ENCODE measurements at places on chromosomes 12 and 14.

DNA sequence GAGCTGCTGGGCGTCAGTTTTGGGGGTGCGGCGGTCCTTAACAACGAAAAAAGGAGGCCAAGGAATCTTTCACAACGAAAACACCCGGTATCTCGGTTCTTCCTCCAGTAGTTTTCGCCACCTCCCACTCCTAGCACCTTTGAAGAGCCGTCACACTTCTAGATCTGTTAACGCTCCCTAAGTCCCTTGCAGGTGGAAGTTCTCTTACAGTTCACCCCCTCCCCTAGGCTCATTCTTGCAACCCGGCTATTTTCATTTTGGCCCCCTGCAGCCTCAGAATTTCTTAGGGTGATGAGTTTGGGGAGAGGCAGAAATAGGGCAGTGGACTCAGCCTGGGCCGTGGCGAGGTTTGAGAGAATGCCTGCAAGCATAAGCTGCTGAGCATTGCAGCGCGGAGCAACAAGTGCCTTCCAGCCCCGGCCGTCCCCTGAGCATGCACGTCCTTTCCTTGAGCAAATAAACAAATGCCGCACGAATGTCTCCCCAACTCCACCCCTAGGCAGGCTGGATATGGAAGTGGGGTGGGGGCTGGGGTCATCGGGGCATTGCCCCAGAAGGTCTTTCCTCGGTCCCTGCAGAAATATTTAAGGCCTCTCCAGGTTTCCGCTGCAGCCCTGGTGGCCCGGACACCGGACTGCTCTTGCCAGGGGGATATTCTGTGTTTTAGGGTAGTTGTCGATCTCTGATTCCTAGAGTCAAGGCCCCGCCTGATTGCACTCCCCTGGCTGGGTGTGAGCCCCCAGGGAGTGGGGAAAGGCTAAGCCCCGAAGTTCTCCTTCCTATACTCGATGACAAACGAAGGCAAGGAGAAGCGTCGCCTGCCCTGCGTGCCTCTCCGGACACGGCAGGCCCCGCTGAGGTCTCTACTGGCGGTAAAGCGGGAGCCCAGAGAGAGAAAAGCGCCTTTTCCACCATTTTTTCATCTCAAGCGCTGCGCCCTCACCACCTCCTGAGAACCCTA is 1.6 kb downstream of the RFX4 start:
- DNase-seq: no peak

- DNase-seq: no peak
Measured at GRCh38 chr14:100131181-100131580, 28.3 kb downstream of the DEGS2 start.

- DNase-seq: no peak
Measured at GRCh38 chr12:3795492-3796133, 42.7 kb upstream of the CRACR2A start.

DNA sequence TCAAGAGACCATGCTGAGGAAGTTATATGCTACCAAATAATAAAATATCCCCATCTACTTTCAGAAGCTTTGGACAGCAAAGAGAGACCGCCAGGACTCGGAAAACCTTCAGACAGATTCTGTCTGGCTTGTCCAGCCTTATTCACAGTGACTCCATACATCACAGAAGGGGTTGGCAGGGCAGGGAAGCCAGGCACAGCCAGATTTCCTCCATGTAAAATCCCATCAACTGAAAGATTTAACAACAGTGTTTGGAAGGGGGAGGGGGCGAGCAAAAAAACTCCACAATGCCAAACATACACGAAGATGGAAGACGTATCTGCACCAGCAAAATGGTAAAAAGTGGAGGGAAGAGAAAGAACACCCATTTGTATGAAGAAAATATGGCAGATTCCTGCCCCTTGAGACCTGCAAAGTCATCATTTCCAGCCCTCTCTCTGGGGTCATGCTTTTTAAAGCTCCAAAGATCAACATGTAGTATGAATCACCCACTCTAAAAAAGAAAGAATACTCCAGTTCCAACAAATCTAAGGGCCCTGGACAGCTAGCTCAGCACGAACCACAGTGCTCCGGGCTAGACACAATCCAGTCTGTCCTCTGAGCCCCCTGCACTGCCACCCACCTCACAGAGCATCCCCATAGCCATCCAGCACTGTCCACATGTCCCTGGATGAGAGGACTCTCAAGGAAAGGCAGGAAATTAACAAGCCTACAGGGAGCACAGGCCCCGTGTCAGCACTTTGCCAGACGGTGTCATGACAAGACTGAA is 116.4 kb downstream of the DICER1 start:
- DNase-seq: no peak

DNA sequence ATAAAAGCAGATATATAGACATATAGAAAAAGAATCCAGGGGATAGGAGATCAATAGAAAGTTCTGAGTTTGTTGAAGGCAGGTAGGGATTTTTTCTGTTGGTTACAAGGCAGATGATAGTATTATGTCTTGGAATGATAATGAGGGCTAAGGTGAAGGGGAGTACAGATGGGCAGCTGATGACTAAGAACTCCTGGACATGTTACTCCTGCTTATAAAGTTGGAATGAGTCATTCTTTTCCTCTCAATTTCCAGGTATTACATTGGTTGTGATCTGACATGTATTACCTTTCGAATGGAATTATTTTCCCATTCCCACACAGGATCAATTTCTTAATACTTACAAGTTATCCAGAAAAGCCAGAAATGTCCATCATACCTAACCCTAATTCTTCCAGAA is 545.2 kb upstream of the MGAT4C start:
- no peak for DNase-seq

- DNase-seq: no peak
Measured at GRCh38 chr12:131896811-131897270, 2.4 kb downstream of the ULK1 start.

GRCh38 chr12:38543151-38543550 is 226.6 kb downstream of the ALG10B start:
- no peak for DNase-seq

DNA sequence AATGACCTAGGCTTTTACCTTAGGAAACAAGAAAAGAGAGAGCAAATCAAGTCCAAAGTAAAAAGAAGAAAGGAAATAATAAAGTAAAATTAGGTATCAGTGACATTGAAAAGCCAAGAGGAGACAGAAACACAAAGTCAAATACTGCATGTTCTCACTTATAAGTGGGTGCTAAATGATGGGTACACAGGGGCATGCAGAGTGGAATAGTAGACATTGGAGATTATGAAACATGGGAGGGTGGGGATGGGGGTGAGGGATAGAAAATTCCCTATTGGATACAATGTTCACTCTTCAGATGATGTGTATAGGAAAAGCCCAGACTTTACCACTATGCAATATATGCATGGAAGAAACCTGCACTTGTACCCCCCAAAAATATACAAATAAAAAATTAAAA is 35.1 kb upstream of the CLMN start:
- DNase-seq: no peak

DNA sequence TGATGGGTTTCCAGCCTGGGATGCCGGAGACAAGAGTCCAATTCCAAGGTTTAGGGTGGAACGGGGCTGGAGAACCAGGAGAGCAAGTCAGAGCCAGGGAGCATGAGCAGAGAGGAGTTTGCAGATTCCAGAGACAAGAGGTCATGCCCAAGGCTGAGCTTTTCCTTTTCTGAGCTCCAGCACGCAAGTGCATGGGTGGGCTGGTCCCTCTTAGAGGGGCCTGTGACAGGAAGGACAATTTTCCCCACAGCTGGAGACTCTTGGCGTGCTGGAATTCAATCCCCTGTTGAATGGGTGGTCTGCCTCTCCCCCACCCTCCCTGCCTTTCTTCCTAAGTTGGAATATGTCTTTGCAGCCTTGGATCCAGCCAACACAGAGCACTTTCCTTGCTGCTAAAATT is 431.9 kb downstream of the BCL11B start:
- no peak for DNase-seq

DNA sequence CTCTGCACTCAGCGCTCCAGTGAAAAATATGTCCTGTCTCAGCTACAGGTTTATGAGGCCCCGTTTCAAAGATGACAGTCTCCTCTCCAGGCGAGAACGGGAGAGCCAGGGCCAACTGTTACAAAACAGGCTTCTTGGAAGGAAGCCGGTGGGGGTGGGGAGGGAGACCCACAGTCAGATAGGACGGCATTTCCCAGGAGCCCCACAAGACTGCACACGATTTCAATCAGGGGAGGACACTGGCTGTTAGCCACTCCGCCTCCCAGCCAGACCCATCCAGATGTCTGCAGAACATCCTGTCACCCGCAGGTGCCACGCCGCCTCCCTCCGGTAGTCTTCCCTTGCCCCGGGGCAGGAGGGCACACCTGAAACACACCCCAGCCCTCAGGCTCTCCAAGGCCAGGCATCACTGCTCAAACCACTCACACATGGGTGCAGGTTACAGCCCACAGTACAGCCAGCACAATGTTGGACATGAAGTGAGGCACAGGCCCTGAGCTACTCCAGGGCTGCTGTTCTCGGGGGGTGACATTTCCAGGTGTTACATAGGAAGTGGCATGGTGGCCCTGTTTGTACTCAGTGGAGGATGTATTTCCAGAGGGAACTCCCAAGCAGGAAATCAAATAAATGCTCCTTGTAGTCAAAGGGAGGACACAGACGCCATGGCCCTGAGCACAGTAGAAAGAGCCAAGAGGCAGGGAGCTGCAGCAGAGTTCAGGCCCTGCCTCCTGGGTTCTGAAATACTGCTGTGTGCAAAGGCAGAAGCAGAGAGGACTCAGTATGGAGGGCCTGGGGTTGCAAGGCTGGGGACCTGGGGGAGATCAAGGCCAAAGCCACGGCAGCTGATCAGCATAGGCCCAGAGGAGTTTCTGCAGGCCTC is 138.1 kb downstream of the BCL11B start:
- no peak for DNase-seq

GRCh38 chr12:46788072-46788887 is 37.5 kb downstream of the SLC38A4 start:
- no peak for DNase-seq

- no peak for DNase-seq
Measured at GRCh38 chr12:26654623-26655022, 178.4 kb downstream of the ITPR2 start.

DNA sequence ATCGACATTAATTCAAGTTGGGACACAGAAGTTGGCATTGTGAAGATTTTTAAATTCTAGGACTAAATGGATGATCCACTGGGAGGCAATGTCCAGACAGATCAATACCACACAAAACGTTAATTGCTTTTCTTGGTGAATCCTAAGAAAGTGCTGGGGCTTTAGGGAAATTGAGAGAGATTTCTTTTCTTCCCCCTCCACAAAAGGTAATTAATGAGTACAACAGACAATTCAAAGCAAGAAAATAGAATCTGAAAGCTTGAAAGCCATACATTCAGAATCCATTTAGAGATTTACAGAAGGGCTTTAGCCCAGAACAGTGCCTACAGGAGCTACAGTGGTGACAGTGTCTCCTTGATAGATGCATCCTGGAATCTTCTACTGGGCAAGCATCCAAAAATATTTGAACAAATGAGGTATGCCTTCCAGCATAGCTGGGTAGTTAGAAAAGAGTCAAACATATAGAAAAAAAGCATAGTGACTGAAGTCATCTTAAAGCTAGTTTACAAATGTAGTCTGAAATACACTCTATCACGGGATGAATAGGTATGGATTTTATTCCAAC is 718.1 kb downstream of the DIO2 start:
- no peak for DNase-seq

DNA sequence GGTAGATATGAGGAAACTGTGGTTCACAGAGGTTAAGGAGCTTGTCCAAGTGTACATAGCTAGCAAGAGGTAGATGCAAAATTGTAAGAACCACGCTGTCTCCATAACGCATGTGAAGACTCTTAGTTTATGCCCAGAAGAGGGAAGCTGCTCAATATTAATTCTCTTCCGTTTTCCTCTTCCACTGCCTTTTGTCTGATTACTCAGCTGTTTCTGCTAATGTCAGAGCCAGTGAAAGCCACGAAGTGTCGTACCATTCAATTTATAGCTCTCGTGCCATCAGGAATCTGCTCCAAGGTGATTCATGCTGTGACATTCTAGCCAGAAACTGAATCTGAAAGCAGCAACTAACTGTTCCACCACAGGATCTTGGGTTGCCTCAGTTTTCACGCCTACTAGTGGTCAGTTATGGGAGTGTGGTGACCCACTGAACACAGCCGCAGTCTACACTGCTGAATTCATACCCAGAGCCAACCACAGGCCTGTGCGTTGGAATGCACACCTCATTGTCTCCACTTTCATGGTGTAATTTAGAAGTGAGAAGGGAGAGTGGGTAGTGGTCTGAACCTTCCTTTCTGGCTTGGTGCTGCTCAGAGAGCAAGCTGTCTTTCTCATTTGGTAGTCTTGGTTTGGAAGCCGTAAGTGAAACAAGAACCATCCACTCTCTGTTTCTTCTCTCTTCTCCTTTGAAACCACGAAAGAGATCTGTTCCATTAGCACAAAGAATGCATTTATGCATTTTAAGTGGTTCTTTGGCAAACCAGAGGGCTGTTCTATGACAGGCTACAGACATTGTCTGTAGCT is 74.2 kb upstream of the NAP1L1 start:
- peak; percentile 89 for DNase-seq
